CD4-positive, alpha-beta T cell (primary cell): ENCODE measurements at places on chromosomes 7 and 10. TPM values are rescaled to one million over a fixed set of nuclear protein-coding genes. Genes with fewer than 3 reads are reported as not detected.

DNA sequence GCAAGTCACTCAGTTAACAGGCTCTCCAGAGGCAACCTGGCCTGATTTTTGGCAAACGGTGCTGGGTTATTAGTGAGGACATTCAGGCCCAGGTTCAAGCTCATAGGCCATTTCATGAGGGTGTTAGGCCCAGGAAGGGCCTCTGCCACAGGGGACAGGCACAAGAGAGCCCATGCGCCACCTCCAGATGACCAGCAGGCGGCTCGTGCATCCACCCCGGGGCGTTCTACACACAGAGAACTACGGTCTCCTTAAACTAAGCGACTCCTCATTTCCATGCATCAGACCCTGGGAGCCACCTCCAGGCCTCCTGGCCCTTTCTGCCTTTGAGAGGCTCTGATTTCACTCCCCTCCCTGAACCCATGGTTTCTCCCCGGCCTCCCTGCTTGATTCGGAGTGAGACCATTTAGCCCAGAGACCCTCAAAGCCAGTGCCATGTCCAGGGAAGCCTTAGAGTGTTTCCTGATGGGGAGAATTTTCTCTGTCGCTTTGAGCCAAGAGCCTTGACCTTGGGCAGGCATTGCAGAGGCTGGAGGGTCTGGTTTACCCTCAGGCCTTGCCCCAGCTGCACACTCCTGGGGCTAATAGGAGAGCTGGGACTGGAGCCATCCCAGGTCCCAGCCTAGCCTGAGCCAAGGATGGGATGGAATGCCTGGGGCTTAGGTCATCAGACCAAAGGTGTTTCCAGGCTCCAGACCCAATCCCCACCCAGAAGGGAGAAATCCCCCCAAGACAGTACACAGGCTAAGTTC, 188.0 kb downstream of the GRID1 start:
- no peaks in the 10 kb centered on the region for H3K4me1 ChIP-seq
- H3K27me3 ChIP-seq: no peaks in the 10 kb centered on the region
- no peaks in the 10 kb centered on the region for H3K36me3 ChIP-seq
- no peak overlapping the region for H3K27ac ChIP-seq
- H3K4me3 ChIP-seq: no peak overlapping the region
- no peak for DNase-seq

DNA sequence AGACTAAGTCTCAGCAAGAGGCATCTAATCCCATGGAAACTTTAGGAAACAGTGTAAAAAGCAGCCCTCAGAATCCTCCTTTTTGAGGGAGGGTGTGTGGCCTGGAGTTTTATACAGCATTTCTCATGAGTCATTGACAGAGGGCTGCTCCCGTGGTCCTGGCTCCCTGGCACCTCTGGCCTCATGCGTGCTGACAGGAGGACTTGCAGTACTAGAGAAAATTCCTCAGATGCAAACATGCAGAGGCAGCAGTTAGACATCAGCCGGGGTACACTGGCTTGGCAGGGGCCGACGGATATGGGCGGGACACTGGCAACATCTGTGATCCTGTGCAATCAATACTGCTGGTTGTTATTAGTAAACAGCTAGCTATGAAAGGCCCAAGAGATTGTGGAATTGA, 925.1 kb upstream of the CELF2 start:
- H3K4me1 ChIP-seq: no peaks in the 10 kb centered on the region
- H3K36me3 ChIP-seq: no peaks in the 10 kb centered on the region
- no peak overlapping the region for H3K27ac ChIP-seq

Gene OR2A5
- not detected for total RNA-seq

Gene OR2A7
- 5.4 TPM for total RNA-seq

GRCh38 chr7:77266291-77266794, 66.7 kb upstream of the FGL2 start:
- no peak overlapping the region for H3K4me3 ChIP-seq
- no peak for DNase-seq
- H3K36me3 ChIP-seq: no peaks in the 10 kb centered on the region
- no peaks in the 10 kb centered on the region for H3K4me1 ChIP-seq

GRCh38 chr7:82362129-82362706, 81.4 kb downstream of the CACNA2D1 start:
- H3K4me1 ChIP-seq: no peaks in the 10 kb centered on the region
- H3K27ac ChIP-seq: no peak overlapping the region
- no peak for DNase-seq

- no peak overlapping the region for H3K27ac ChIP-seq
- DNase-seq: no peak
- H3K27me3 ChIP-seq: no peaks in the 10 kb centered on the region
- no peak overlapping the region for H3K4me3 ChIP-seq
- no peaks in the 10 kb centered on the region for H3K4me1 ChIP-seq
Observed at GRCh38 chr7:47664650-47665195, 82.8 kb upstream of the TNS3 start.

Gene UNCX
- total RNA-seq: not detected

DNA sequence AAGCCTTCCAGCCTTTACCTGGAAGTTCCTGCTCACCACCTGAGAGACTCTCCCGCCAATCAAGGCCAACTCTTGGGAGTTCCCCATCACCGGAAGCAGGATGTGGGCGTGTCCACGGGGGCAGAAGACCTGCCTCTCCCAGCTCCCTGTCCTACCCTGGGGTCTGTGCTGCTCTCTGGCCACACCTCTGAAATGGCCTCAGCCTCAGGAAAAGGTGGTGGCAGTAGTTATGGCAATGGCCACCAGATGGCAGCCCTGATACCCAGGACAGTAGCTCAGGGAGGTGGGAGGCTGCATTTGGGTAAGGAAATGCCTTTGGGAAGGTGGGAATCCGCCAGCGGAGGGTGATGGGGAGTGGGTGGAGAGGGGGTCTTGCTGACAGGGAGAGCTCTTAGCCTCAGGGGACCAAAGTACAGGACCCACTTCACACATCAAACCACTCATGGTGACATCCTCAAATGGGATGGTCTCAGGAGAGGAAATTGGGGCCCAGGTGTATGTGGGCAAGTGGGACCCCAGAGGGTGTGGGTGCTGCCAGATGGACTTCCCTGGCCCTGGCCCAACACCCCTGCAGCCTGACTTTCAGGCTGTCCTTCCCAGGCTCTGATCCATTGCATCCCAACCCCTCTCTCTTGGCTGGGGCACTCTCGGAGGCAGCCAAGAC, 33.9 kb downstream of the KAZALD1 start:
- no peaks in the 10 kb centered on the region for H3K36me3 ChIP-seq
- H3K4me1 ChIP-seq: peaks cover 6% of the 10 kb centered on the region
- peak; percentile 62 for DNase-seq
- H3K27me3 ChIP-seq: peaks cover 28% of the 10 kb centered on the region
- no peak overlapping the region for H3K4me3 ChIP-seq
- no peak overlapping the region for H3K27ac ChIP-seq

GRCh38 chr7:13411636-13412035, 577.8 kb downstream of the ETV1 start:
- H3K4me1 ChIP-seq: no peaks in the 10 kb centered on the region
- no peaks in the 10 kb centered on the region for H3K27me3 ChIP-seq
- DNase-seq: no peak

DNA sequence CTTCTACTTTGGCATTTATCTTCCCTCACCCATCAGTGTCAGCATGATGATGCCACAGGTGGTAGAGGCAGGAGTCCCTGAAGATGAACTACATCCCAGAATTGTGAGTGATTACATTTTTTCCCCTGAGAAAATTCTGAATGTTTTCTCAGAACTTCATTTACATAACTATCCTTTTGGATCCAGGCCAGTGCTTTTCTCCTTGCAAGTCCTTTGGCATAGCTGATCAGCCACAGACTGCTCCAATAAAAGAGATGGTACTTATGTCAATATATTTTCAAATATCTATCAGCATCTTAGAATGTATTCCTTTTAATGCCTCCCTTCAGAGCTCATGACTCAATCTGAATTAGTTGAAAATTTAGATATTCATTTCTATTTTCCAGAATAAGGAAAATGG, 135.5 kb downstream of the IQUB start:
- no peaks in the 10 kb centered on the region for H3K4me1 ChIP-seq
- no peak overlapping the region for H3K4me3 ChIP-seq
- H3K27ac ChIP-seq: no peak overlapping the region
- DNase-seq: no peak
- no peaks in the 10 kb centered on the region for H3K36me3 ChIP-seq

DNA sequence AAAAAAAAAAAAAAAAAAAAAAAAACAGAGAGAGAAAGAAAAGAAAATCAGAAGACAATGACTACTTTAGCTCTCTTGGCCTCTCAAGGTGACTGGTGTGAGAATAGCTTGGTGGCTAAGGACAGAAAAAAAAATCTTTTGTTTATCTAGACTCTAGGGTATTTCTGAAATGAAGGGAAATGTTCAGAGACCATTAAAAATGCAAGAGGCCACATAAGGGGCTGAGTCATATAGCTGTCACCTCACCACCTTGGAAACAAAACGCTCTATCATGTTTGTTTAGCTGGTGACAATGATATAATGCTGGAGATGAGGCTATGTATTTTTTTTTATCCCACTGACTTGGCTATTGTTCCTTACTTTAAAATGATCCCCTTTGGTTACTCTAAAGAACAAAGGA, 287.0 kb upstream of the CDC14C start:
- H3K36me3 ChIP-seq: no peaks in the 10 kb centered on the region
- no peak overlapping the region for H3K27ac ChIP-seq
- no peaks in the 10 kb centered on the region for H3K27me3 ChIP-seq
- no peaks in the 10 kb centered on the region for H3K4me1 ChIP-seq

DNA sequence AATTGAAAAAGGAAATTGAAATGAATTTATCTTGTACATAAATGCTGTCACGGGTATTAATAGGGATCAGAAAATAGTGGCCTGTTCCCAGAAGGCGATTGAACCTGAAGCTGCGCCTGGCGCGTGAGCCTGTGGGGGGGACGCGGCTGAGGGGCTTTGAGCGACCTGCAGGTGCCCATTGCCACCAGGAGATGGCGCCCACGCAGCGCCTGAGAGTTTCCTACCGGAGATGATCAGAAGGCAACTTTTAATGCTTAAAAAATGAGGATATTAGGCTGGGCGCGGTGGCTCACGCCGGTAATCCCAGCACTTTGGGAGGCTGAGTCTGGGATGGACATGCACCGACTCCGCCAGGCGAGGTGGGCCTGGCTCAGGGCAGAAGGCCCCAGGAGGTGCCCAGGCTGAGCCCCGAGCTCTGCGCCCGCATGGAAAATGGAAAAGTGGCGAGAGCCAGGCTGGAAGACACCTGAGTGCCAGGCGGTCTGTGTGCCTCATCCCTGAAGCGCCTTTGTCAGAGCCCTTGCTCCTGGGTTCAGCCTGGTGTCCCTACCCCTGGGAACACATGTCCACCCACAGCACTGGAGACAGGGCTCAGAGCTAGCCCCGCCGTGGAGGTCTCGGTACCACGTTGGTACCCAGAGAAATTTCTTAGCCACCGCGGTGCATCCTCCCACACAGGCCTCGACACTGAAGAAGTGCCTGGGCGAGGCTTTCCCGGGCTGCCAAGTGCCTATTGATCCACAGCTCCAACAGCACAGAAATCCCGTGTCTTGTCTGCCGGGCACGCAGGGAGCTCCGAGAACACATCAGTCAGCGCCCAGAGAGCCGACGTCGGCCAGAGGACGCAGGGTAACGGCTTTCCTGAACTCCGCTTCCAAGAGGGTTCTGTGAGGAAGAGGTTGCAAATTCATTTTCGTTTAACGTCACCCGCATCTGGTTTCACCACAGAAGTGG, 117.4 kb downstream of the INPP5A start:
- H3K27me3 ChIP-seq: no peaks in the 10 kb centered on the region
- no peak overlapping the region for H3K27ac ChIP-seq
- peaks cover 44% of the 10 kb centered on the region for H3K36me3 ChIP-seq
- no peak overlapping the region for H3K4me3 ChIP-seq

Gene DIP2C
- total RNA-seq: 4.1 TPM

DNA sequence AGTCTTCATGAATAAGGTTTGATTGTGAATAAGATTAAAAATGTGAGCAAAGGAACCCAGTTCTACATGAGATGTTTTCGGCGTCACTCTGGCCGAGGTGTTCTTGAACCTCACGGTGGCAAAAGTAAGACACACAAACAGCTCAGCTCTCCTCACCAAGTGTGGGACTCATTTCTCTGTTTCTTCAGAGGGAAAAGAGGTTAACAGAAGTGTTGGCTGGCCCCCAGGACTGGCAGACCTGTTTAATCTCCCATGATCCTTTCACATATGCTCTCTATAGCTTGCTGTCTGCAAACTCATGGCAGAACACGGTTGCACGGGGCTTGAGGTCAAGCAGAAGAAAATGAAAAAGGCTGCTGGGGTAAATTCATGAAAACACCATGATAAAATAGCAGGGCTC, 394.4 kb downstream of the CALN1 start:
- H3K4me3 ChIP-seq: no peak overlapping the region
- no peak for DNase-seq
- no peaks in the 10 kb centered on the region for H3K36me3 ChIP-seq
- no peak overlapping the region for H3K27ac ChIP-seq
- no peaks in the 10 kb centered on the region for H3K4me1 ChIP-seq

- no peaks in the 10 kb centered on the region for H3K27me3 ChIP-seq
- no peak overlapping the region for H3K27ac ChIP-seq
- no peaks in the 10 kb centered on the region for H3K36me3 ChIP-seq
- H3K4me3 ChIP-seq: no peak overlapping the region
- no peaks in the 10 kb centered on the region for H3K4me1 ChIP-seq
- DNase-seq: no peak
Observed at GRCh38 chr7:45977256-45977780, 56.2 kb upstream of the IGFBP3 start.

DNA sequence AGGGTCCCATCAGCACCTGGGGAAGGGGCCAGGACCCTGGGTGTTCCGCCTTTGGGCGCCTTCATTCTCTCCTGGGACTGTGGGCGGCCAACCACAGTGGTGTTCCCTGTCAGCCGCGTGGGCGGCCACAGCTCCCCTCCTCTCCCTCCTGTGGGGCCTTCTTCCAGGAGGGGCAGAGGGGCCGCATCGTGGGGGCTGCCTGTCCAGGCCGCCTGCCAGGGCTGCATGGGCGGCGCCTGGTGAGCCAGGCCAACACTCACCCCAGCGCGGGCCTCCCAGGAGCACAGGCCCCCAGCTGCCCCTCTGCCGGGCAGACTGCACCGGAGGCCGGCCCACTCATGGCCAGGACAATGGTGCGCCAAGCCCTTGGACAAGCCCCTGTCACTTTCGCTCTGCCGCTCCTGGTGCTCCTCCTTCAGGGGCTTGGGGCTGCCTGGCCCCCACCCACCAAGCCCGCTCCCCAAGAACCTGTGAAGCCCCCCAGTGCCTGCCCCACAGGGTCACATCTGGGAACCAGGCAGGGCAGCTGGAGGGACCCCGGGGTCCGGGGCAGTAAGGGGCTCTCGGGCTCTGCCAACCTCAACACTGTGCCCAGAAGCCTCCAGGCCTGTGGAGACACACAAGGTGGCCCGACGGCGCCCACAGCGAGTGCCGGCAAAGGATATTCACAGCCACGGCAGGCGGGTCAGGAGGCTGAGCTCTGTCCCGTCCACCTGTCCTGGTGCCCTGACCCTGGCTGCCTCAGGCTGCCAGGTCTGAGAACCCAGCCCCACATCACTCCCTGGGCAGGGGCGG, 42.8 kb downstream of the AP5Z1 start:
- H3K36me3 ChIP-seq: no peaks in the 10 kb centered on the region
- H3K4me3 ChIP-seq: no peak overlapping the region
- H3K27me3 ChIP-seq: peaks cover 24% of the 10 kb centered on the region
- DNase-seq: no peak
- H3K27ac ChIP-seq: no peak overlapping the region

GRCh38 chr7:46478046-46478445, 557.0 kb upstream of the IGFBP3 start:
- H3K36me3 ChIP-seq: no peaks in the 10 kb centered on the region
- H3K27me3 ChIP-seq: no peaks in the 10 kb centered on the region
- H3K4me1 ChIP-seq: no peaks in the 10 kb centered on the region
- no peak overlapping the region for H3K27ac ChIP-seq
- DNase-seq: no peak
- H3K4me3 ChIP-seq: no peak overlapping the region

Gene CDNF
- total RNA-seq: 3.2 TPM
